Fibroblast of gingiva (primary cell): ENCODE measurements at places on chromosomes 2 and 18.

GRCh38 chr2:97656905-97657587, 6.8 kb downstream of the ACTR1B start:
- no peak for DNase-seq

- DNase-seq: peak; percentile 70
Measured at GRCh38 chr2:212912445-212913103, 238.8 kb downstream of the IKZF2 start.

DNA sequence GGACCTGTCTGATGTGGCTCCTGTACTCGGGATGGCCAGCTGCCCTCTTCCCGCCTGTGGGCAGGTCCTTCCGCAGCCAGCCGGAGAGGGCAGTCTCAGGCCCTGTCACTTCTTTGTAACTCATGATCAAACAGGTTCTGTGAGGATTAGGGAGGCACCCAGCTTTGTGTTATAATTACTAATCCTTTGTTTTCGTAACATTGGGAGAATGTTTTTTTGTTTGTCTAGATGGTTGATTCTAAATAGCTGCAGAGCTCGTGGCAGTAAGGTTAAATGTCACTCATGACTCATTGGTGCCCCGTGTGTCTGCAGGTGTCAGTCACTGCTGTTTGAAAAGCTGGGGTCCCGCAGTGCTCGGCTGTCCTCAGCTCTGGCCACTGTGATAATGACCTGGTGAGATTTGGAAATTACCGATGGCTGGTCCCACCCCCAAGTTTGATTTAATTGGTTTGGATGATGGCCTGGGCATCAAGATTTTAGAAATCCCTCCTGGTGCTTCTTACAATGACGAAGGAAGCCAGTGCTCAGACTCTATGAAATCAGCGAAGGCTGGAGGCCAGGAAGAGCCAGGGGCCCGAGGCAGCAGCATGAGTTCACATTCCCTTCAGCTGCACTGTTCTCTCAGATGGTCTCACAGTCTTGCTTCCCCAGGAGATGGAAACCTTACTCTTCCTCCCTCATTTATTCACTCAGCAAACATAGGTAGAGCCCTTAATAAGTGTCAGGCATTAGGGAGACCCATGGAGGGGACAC, 172.8 kb downstream of the VAPA start:
- DNase-seq: no peak

DNA sequence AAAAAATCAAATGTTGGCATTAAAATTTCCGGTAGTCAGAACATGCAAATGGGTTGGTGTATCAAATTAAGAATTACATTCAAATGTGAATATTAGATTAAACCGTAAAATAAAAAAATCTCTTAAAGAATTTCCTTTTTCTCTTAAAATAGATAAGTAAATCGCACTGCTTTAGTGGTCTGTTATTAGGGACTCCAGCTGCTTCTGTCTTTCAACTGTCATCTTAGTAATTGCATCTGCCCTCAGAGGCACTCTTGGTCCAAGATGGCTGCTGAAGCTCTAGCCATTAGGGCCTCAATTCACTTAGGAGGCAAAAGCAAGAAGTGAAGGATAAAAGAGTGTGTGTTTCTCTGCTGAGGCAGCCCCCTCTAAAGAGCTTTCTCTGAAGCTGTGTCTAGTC, 132.4 kb downstream of the MGAT5 start:
- no peak for DNase-seq

DNA sequence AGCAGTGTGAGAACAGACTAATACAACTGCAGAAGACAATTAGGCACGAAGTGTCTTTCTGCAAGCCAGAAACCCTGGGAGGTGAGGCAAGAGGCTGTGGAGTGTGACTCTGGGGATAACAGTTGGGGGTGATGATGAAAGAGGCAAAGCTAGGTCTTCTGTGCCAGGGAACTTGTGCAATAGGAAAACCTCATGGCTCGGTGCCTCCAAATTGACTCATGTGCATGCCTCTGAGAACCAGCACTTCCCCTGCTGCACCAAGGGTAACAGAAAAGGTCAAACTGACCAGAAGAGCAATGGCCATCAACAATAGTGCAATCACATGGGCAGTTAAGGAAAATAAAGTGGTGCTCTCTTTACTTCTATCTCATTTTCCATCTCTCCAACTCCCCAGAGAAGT, 136.4 kb downstream of the SCG2 start:
- peak; percentile 99 for DNase-seq

DNA sequence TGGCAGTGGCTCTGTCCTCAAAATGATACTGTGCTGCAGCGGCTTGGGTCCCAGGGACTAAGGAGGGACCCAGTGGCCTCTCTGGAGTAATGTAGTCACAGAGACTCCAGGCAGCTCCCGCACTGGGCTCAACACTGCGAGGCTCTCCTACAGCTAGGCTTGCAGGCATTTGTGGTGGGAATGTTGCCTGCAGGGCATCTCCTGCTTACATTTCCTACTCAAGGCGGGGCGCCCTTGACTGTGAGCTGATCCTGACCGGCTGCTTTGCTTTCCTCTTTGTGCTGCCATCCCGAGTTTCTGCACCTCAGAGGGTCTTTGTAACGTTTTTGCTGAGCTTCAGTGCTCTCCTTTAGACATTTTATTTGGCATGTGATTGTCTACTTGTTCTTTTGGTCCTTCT, 177.4 kb upstream of the FN1 start:
- no peak for DNase-seq

- peak; percentile 26 for DNase-seq
Measured at GRCh38 chr2:63734510-63734909, 107.2 kb upstream of the UGP2 start.

- DNase-seq: no peak
Measured at GRCh38 chr2:12536976-12537375, 179.8 kb upstream of the TRIB2 start.

DNA sequence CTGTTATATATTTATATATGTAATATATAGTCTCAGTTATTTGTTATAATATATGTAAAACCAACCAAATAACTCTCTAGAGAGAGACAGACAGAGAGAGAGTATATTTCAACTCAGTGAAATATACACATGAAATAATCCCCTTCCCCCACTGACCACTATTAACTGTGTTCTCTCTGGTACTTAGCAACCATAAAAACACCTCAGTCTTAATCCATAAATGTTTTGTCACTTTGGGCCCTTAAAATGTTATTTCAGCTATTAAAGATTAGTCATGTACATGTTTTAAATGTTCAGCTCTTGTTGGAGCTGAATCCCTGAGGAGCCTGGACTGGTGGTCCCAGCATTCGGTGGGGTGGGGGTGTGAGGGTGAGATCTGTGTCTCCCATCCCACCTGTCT, 122.2 kb upstream of the MAP3K20 start:
- no peak for DNase-seq

GRCh38 chr2:178111743-178112142, 494 bp upstream of the RBM45 start:
- DNase-seq: no peak

GRCh38 chr2:61151436-61151835, 10.6 kb upstream of the C2orf74 start:
- no peak for DNase-seq
